ENCODE measurements at places on chromosomes 1 and 21. TPM values are rescaled to one million over a fixed set of nuclear protein-coding genes. Genes with fewer than 3 reads are reported as not detected.

Gene KRTAP12-2
- not detected for total RNA-seq

Gene CLDN8
- not detected for total RNA-seq

Gene AADACL4
- not detected for total RNA-seq

Gene PIGK
- total RNA-seq = 18.9 TPM

Gene DIO1
- total RNA-seq = not detected

Gene ACTL8
- not detected for total RNA-seq

Gene FAM131C
- 2.7 TPM for total RNA-seq

Gene GLIS1
- total RNA-seq = not detected

Gene MAST2
- 48.9 TPM for total RNA-seq

Gene DIRAS3
- 4.2 TPM for total RNA-seq

Gene LAMB3
- 0.74 TPM for total RNA-seq

Gene S100A16
- total RNA-seq = 12.8 TPM

Gene GFI1
- 0.25 TPM for total RNA-seq

Gene KRTAP6-2
- total RNA-seq = not detected

Gene AIM2
- 13.3 TPM for total RNA-seq

Gene KRTAP13-2
- not detected for total RNA-seq

Gene TNFSF4
- 0.74 TPM for total RNA-seq

Gene GPR37L1
- total RNA-seq = 1.2 TPM

Gene RABGGTB
- total RNA-seq = 42.8 TPM

Gene LCE1D
- total RNA-seq = not detected

Gene CTH
- total RNA-seq = 4.2 TPM
